Activated CD4-positive, alpha-beta T cell treated with anti-CD3 and anti-CD28 coated beads, Interleukin-2, amount 50 U/mL, for 24 hours (primary cell): ENCODE measurements at places on chromosomes 3 and 15.

- no peak for DNase-seq
Measured at GRCh38 chr3:189455009-189455408, 176.2 kb upstream of the TP63 start.

- DNase-seq = no peak
Measured at GRCh38 chr3:191688756-191689433, 227.9 kb downstream of the PYDC2 start.

GRCh38 chr3:13484851-13485590 is 4.9 kb downstream of the HDAC11 start:
- DNase-seq = no peak

DNA sequence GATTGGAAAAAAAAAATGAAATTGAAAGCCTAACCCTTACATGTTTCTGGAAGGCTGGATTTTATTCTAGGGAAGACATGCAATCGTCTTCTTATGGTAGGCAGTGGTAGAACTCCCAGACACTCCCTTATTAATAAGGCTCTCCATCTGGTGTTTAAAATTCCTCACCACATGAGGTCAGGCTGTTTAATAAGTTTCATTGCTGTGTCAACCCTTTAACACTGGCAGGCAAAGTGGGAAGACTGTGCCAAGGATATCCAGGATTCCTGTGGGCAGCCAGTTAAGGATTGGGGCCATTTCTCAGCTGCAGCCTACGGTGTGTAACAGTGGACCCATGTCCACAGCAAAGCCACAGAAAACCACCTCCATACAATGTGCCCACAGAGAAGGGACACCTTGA is 225.5 kb upstream of the CHRM5 start:
- DNase-seq = no peak

DNA sequence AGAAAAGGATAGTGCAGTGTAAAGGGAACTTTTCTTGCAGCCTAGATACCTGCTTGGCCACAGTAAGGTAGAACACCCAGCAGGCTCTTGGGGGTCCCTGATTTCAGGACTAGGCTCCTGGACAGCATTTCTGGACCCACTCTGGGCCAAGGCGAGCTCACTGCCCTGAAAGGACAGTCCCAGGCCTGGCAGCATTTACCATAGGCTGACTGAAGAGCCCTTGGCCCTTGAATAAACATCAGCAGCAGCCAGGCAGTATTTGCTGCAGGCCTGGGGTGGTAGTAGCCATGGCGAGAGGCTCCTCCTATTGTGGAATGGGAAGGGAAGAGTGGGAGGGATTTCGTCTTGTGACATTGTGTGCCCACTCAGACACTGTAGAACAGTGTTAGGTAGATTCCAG is 529.2 kb downstream of the TUSC7 start:
- no peak for DNase-seq

GRCh38 chr15:75544359-75544758 is 34.8 kb downstream of the PTPN9 start:
- DNase-seq = no peak

- DNase-seq = no peak
Measured at GRCh38 chr3:44104668-44105321, 136.9 kb upstream of the TOPAZ1 start.

DNA sequence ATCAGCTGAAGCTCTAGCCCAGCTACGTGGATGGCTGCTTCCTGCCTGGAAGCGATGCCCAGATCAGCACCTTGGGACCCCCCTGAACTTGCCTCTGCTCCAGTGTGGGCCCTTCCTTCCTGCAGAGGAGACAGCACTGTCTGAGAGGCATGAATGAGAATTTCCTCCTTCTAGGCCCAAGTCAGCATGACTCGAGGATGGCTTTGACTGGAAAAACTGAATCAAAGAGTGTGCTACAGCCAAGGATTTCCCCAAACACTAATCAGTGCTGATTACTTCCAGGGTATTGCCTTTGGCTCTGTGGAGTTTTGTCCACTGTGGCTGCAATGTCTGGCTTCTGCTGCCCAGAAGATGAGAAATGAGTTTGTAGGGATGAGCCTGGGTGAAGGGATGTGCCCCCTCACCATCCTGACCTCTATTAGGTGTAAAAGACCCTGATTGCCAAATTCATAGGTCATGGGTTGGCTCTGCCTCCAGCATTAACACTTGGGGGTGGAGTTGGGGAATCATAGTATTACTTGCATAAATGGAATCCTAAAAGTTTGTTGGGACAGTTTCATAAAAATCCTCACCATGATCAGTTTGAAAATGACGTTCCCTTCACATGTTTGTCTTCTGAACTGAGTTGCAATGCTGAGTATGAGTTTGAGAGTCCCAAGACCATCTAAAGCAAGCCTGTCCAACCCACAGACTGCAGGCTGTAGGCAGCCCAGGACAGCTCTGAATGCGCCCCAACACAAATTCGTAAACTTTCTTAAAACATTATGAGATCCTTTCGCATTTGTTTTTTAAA is 36.7 kb downstream of the FLNB start:
- DNase-seq = no peak

DNA sequence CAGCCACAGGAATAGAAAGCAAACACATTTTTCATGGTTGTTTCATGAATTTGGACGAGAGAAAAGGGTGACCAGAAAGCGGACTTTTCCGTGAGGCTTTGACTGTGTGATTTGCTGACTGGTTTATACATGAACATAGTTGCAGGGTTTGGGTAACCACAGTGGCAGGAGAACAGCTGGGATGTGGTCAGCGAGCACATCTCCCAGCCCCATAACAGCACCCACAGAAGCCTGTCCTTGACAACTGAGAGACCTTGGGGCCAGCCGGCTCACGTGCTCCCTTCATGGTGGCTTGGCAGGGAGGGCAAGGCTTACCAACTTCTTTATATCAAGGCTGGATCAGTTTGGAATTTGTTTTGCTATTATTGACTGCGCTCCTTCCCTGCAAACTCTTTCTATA is 13.2 kb upstream of the RGMA start:
- no peak for DNase-seq

- no peak for DNase-seq
Measured at GRCh38 chr15:67578020-67578600, 35.6 kb downstream of the MAP2K5 start.

DNA sequence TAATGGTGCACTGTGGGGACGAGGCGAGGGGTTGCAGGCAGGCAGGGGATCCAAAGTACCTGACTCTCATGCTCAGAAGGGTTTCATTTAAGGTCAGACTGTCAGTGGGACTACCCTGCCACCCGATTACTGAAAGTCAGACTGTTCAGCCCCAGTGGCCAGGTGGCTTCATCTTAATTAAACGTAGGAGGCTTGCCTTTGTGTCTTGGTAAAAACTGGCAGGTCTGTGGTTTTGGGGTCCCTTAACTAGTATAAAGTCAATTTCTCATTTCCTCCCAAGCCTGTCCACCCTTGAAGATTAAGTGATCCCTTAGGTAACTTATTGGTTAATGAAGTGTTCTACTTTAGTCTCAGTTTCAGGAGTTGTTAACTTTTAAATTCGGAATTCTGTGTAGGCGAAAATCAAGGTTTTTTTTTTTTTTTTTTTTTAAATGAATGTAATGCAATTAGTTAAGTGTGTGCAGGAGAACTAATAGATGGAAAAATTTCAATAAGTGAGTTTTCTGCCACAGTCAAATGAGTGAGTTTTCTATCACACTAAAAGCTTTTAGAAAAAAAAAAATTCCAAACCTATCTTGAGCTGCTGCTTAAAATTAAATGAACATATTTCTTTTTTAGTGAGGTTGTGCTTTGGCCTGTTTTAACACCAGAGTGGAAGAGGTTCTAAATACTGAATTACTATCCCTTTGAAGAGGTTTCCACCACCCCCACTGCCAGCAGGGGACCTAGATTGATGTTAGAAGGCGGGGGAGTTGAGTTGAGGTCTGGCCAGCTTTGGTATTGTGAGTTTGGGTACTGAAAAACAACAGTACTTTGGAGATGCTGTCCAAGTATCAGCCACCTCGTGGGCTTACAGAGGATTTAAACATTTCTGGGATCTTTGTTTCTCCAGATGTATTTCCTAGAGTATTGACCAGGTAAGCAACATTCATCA is 15.2 kb downstream of the ITPR1 start:
- no peak for DNase-seq

- no peak for DNase-seq
Measured at GRCh38 chr15:91564631-91565030, 288.9 kb upstream of the SLCO3A1 start.

GRCh38 chr15:34241376-34242330 is 16.8 kb downstream of the EMC4 start:
- no peak for DNase-seq

- no peak for DNase-seq
Measured at GRCh38 chr3:184459355-184459754, 79.5 kb downstream of the CHRD start.

DNA sequence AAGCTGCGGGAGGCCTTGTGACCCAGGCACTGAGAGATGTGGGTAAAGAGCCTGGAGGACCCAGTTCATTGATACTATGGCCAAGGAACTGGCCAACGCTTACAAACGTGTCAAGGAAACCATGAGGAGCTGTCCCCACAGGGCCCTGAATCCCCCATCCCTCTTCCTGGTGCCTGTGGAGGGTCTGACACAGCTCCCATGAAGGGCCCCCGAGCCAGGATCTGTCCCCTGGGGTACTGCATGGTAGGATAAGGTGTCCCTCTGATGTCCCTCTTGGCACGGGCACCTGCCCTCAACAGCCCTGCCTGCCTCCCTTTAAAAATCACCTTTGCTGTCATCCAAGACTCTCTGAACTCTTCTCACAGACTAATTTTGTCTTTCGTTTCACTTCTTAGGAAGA is 122.4 kb downstream of the ADCY5 start:
- no peak for DNase-seq

GRCh38 chr3:131444180-131444579 is 58.6 kb downstream of the MRPL3 start:
- DNase-seq = no peak

DNA sequence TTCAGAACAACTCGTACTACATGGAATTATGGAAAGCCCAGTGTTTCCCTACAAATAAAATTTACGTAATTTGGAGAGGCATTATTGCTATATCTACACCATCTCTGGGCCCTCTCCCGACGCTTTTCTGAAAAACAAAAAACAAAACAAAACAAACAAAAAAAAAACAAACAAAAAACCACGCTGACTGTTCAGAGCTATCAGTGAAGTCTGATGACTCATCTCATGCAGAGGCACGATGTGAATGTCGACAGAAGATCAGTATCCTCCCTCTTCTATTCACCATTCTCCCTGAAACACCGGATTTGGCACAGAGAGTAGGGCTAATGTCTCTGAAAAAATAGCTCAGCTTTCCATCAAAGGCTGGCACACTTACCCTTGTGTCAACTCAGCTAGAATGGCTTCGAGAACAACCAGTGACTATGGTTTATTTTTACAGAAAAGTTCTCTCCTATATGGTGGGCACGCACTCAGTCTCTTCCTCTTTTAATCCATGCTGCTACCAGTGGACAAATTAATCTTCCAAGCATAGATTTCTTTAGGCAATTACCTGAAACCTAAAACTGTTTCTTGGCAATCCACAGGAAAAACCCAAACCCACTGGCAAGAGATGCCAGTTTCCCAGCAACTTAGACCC is 1.5 kb downstream of the CRBN start:
- DNase-seq = no peak
